Fibroblast of the conjunctiva (primary cell): ENCODE measurements at places on chromosomes 5 and 9.

DNA sequence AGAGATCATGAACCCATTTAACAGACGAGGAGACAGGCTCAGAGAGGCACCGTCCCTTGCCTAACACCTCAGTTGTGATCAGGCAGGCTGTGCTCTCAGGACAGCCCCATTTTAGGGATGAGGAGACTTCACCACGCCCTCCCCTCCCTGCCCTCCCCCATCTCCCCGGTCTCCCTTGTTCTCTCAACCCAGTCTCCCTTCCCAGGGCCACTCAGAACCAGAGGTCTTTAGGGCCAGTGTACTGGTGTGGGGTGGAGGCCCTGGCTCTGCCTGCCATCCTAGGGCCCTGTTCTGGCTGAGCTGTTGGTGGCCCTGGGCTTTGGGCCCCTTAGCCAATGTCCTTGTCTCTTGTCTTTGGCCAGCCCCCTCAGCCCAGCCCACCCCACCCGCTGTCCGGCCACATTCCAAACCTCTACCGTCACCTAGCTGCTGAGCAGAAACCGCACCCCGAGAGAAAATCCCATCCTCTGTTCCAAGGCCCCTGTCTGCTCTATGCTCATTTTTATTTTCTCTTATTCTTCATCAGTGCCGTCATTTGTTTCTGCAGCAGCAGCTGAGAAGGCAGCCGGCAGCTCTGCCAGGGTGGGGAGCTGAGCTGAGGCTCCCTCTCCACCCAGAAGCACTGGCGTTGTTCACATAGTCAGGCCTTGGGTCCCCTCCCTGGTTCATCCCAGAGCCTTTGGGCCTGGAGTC is 33.9 kb downstream of the OLFML2A start:
- peak; percentile 63 for DNase-seq

DNA sequence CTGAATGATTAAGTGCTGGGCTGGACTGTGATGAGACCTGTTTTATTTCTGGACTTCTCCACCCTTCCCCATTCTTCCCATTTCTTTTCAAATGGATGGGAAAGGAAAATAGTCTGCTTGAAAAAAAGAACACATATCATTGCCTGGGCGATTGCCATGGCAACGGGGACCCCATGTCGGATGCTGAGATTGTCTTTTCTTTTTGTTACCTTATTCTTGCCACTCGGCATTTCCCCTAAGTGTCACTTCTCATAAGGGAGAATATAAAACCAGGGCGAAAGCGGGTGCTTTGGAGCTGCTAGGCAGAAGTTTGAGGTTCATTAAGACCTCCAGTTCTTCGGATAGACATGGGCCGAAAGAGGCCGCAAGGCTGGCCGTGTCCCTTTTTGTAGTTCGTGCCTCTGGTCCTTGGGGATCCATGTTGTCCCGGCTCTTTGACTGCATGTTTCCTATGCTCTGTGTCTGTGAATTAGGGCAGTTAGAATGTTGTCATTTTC is 763 bp downstream of the FGD3 start:
- DNase-seq = no peak

DNA sequence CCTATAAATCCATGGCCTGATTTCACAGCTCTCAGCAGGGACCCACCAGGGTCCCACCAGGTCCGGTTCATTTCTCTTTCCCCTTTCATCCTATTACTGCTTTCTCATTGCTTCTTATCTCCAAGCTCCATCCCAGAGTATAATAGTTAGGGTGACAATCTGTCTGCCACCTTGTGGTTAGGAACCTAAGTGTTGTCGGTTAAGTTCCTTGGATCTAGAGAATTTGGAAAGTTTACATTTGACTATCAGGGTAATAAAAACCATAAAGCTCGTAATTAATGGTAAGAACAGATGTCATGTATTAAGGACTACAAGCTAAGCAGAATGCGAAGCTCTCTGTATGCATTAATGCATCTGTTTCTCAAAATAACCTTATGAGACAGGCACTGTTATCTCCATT is 259.1 kb downstream of the SH3GL2 start:
- DNase-seq = no peak

GRCh38 chr5:80072103-80073073 is 37.2 kb downstream of the THBS4 start:
- DNase-seq = no peak

DNA sequence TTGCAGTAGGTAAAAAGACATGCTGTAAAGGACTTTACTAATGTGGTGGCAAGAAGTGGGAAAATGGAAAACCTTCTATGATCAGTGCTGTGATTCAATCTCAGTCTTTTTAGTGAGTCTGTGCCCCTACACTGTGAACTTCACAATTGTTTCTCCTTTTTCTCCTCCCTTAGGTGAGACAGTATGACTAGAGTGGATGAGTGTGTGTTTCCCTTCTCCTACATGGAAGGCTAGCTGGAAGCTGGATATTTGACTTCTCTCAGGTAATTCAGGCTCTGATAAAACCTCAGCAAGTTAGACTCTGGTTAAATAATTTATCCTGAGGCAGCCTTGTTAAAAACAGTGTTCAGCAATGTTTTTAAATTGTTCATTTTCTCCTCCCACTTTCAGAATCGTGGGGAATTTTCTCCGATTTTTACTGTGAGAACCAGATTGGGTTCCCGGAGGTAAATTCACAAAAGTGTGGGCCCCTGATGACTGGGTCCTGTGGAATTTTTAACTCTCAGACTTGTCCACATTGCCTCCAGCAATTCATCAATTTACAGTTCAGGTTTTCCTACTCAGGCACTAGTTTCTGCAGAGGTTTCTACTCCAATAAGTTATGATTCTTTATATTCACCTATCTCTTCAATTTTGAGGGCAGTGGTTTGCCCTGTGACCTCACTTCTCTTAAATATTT is 149.1 kb upstream of the PIK3R1 start:
- no peak for DNase-seq

DNA sequence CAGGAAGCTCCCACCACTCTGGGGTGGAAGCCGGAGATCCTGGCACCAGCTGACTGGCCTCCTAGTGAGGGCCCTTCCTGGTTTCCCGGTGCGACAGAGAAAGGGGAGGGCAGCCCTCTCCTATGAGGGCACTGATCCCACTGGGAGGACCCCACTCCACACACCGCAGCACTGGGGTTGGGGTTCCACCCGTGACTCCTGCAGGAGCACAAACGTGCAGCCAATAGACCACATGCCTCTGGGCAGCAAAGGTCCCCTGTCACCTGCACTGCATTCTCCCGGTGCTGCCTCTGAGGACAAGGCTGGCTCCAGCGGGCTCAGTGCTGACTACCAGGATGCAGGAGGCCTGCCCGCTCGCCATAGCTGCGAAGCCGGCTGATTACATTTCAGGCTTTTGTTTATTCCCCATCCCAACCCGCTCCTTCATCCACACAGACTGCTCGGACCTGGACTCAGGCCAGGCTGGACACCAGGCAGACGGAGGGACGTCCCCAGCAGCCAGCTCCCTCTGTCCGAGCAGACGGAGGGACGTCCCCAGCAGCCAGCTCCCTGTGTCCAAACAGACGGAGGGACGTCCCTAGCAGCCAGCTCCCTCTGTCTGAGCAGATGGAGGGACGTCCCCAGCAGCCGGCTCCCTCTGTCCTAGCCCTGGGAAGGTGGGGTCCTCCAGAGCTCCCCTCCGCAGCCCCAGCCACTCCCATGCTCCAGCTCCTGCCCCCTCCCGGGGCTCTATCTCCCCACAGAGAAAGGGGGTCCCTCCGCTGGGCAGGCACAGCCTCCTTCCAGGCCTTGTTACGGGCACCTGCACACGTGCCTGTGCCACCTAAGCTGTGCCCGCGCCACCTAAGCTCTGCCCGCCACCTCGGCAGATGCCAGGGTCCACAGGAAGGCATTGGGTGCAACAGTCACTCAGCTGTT is 8.8 kb upstream of the CEP72 start:
- no peak for DNase-seq

- no peak for DNase-seq
Observed at GRCh38 chr9:97694769-97695168, 2.4 kb downstream of the XPA start.

- DNase-seq = no peak
Observed at GRCh38 chr9:1855726-1856125, 159.4 kb upstream of the SMARCA2 start.

- no peak for DNase-seq
Observed at GRCh38 chr5:115624994-115625393, 842 bp downstream of the TMED7 start.

DNA sequence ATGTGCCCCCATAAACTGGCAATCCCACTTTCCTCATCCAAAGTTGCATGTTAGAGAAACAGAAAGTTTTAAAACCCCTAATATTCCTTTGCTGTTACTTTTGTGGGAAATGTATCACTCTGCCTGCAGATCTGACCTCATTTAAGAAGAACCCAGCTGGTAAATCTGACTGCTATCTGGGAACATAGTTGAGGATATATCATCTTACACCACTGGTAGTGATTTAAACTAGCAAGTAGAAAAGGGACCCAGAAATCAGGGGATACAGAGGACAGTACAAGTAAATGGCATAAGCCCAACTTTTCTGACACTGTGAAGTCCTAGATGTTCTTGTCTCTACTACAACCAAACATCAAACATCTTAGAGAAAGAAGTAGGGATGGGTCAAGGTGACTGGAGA is 1060.5 kb upstream of the DMAC1 start:
- DNase-seq = no peak

GRCh38 chr9:78030553-78031443 is 813 bp downstream of the GNAQ start:
- DNase-seq = no peak

DNA sequence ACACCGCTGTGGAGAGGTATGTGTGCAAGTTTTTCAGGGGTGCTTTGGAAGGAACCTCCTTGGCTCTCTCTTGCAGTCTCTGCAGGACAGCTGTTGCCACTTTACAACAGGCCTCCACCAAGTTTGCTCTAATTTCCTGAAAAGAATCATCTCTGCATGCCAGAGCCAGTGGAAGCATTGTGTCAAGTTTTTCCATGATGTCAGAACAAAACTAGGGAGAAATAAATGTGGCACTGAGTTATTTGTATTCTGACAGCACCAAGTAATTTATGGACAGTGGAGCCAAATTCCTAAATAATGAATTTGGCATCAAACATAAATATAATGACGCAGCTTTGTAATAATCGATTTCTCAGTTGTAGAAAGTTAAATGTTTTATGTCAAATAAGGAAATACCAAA is 146.9 kb downstream of the KIAA0825 start:
- DNase-seq = peak; percentile 27

DNA sequence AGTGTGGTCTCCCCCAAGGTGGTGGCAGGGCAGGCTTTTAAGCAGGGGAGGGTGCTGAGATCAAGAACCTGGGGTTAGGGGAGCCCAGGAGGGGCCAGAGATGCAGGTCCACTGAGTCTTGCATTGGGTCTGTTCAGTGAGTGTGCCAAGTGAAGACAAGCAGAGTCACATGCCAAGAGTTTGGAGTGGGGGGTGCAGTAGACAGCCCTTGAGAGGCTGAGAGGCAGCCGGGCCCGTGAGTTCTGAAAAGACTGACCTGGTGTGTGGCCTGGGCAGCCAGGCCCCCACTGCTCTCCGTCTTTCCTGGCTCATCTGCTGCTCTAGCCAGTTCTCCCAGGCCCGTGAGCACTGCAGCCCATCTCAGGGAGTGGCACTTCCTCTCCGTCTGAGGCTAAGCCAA is 120.0 kb downstream of the DAB2IP start:
- no peak for DNase-seq

DNA sequence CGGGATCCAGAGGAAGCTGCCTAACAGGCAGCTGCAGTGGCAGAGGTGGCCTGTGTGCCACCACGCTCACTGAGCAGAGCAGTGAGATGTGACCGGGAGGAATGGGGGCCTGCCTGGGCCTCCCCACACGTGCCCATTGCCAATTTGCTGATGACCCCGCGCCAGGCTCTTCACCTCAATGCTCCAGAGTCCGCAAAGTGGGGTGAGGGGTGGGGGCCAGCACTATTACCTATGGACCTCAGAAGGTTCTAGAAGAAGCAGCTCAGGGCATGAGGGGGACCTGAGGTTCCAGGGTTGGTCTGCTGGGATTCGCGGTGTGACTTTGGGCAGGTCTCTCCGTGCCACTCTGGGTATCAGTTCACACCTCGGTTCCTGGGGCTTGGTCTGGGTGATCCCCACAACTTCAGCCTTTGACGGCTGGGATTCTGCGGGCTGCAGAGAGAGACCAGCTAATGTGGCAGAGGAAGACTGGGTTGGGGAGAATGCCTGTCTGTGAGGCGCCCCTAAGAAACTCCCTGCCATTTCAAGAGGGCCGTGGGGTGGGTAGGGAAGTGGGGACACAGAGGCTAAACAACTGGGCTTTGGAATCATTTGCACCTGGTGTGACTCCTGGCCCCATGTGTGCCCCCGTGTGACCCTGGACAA is 231.0 kb upstream of the MVB12B start:
- no peak for DNase-seq

DNA sequence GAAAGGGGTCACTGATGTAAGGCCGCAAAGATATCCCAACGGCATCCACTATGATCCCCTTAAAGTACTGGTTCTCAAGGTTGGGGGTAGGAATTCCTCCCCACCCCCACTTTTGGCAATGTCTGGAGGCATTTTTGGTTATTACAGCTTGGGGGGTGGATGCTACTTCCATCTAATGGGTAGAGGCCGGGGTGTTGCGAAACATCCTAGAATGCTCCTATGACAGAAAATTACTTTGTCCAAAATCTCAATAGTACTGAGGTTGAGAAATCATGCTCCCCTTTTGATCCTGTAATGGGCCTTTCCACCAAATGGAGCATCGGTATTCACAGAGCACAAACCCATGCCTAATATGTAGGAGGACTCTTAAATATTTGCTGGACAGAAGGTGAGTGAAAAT is 20.8 kb upstream of the TCERG1 start:
- DNase-seq = no peak

DNA sequence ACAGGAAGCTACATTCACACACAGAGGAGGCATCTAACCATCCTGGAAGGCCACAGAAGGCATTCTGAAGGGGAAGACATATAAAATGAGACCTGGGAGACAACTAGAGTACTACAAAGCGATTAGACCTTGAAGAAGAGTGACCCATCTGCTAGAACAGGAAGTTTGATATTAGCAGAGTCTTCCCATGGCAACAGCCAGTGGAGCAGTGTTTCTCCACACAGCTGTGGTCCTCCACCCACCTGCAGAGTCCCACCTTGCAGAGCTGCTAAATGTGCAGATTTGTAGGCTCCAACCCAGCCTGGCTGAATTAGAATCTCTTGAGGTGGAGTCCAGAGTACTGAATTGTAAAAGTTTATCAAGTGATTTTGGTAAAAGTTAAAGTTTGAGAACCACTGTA is 267.0 kb downstream of the CETN3 start:
- DNase-seq = no peak

DNA sequence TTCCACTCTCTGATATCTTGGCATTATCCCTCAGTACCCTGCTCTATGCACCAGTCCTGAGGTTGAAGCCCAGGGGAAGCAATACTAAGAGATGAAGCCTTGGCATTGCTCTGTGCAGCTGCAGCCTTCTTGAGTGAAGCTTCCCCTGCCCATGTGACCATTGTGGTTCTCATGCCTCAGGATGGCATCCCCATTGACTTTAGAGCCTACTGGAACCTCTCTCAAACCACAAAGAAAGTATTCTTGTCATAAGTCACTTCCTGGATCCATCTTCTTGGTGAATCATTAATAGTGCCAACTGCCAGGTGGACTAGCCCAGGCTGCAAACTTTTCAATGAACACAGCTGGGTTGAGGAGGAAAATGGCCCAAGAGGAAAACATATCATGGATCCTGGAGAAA is 283.9 kb upstream of the RFX3 start:
- no peak for DNase-seq
